Activated T-cell treated with anti-CD3 and anti-CD28 coated beads, Interleukin-2, amount 50 U/mL, for 1 hour (primary cell): ENCODE measurements at places on chromosomes 2 and 18.

GRCh38 chr2:17620841-17621240, 80.3 kb downstream of the VSNL1 start:
- no peak for DNase-seq

- no peak for DNase-seq
These were observed 184.2 kb downstream of the NEDD4L start for GRCh38 chr18:58228176-58228575.

DNA sequence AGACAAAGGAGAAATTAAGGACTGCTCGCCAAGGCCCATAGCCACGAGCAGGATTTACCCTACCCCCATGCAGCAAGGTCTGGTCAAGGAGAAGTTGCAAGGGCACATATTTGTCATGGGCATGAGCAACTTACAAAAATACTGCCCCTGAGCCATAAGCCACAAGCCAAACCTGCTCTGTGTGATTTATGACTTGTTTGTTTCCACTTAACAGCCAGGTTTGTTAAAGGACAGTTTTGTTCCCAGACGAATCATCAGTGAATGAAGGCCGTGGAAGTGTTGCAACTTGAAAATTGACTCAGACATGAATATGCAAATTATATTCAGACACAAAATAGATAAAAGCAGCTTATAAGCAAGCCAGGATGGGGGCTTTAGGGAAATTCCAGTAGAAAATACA, 31.3 kb upstream of the EVA1A start:
- no peak for DNase-seq

- DNase-seq: no peak
These were observed 16.2 kb upstream of the ZNF512 start for GRCh38 chr2:27566628-27567027.

DNA sequence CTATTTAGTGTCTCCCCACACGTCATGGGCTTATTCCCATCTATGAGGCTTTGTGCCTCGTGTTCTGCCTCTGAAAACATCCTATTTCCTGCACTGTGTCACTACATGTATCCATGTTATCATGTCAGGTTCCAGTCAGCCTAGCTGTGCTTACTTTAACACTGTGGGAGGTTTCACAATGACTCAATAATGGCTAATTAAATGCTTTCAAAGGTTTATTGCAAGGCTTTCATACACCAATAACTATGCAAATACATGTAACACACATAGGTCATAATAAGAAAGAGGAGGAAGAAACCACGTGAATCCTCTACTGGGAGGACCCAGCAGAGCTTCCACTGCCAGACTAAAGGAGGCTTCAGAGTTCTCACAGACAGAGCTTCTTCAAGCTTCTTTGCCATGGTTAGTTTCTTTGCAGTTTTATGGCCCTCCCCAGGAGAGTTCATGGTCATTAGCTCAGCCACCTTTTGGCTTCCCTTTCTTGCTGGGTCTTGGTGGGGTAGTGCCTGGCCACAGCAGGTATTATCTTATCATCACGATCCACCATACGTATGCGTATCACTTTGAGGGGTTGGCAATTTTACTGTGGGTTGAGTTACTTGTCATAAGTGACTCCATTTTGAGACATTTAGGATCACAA, 5.1 kb upstream of the COLEC12 start:
- DNase-seq: no peak

DNA sequence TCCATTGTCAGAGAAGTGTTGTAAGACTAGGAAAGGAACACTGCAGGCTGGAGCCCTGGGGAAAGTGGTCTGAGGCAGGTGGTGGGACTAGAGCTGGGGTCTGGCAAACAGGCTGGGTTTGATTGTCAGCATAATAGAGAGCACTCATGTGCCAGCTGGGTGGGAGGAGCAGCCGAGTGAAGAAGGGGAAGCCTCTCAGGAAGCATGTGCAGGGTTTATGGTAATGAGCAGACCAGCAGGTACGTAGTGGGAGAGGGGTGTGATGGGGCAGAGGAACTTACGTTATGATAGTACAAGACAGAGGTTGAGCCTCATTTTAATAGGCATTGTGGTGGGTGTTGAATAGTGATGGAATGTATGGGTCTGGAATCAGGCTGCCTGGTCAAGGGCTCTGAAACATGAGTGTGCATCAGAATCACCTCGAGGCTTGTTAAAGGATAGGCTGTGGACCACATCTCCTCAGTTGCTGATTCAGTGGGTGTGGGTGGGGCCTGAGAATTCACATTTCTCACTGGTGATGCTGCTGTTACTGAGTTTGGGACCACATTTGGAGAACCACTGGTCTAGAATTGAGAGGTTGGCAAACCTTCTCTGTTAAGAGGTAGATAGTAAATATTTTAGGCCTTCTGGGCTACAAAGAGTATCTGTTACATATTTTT, 1.7 kb upstream of the MGAT5 start:
- no peak for DNase-seq

DNA sequence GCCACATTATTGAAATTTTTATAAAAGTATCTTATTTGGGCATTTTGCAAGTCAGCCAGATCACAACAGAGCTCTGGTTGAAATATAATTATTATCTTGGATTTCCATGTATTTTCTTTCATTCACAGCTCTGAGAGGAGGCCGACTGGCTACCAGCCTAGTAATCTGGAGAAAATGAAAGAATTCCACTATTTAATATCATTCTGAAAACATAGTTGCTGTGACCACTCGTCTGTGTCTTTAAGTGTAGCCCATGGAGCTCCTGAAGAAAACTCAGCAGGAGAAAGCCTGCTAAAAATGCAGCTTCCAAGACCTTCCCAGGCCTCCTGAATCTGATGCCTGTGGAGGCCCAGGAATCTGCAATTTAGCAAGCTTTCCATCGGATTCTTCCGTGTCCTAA, 114.7 kb downstream of the SH3BP4 start:
- DNase-seq: no peak

DNA sequence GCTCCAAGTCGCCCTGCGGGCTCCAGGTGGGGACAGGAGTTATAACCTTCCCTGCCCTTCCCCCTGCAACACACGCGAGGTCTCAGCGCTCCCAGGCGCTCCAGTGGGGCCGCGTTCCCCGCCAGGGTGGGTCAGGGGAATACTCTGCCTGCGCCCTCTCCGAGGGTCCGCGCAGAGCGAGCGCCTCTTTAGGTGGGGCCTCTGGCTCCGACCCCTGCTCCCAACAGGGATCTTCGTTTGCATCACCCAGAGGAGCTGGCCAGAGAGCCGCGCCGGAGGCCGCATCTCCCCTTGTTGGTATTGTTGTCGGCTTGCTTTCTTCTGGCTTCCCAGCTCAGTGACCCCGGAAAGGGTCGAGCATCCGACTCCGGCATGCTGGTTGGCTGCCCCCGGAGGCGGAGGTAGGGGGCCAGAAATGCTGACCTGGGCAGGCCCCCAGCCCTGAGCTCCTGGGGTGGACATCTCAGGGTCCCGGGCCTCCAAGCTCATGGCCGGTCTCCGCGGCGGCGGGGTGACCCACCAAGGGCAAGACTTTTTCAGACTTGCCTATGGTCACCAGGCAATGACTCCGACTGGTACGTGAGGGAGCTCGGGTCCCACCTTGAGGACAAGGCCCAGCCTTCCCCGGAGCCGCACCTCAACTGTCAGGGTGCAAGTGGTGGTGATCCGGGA, 11.2 kb upstream of the EN1 start:
- DNase-seq: no peak

GRCh38 chr2:237563816-237564215, 2.6 kb upstream of the PRLH start:
- DNase-seq: no peak

- no peak for DNase-seq
These were observed 246.1 kb downstream of the TWIST2 start for GRCh38 chr2:239093952-239094351.

DNA sequence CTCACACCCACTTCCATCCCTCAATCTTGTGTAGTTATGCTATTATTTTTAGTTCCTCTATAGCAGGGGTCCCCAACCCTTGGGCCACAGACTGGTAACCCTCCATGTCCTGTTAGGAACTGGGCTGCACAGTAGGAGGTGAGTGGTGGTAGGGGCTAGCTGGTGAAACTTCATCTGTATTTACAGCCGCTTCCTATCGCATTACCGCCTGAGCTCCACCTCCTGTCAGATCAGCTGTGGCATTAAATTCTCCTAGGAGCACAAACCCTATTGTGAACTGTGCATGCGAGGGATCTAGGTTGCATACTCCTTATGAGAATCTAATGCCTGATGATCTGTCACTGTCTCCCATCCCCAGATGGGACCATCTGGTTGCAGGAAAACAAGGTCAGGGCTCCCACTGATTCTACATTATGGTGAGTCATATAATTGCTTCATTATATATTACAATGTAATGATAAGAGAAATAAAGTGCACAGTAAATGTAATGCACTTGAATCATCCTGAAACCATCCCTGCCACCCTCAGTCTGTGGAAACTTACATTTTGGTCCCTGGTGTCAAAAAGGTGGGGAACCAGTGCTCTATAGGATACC, 1.6 kb upstream of the RAB11FIP5 start:
- no peak for DNase-seq

GRCh38 chr2:14907014-14907612, 274.6 kb downstream of the LRATD1 start:
- DNase-seq: no peak

DNA sequence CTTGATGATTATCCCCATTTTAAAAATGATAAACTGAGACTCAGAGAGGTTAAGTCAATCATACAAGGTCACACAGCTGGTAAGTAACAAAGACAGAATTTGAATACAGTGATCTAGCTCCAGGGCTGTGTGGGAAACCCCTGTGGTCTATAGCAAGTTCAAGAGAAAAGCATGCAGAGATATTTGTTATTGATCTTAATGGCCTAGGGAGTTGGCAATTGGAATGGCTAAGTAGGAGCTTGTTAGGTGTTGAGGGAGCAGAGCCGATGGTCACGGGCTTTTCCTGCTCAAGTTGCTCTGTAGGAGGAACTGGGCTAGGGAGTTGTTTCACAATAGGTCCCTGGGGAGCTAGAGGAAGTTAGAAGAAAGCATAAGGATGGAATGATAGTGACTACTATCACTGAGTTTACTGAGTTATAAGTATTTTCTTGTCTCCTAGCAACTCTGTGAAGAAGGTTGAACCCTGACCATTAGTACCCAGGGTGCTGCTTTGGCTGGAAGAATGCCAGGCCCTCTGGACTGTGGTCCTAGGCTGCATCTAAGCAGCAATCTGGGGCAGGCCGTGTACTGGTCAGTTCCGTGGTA, 30.0 kb downstream of the RNF125 start:
- DNase-seq: no peak

- DNase-seq: no peak
These were observed 47.4 kb upstream of the RMDN2 start for GRCh38 chr2:37877457-37878315.

- no peak for DNase-seq
These were observed 17.7 kb upstream of the ATP6V1B1 start for GRCh38 chr2:70918016-70918415.

- no peak for DNase-seq
These were observed 11.2 kb downstream of the CTDP1 start for GRCh38 chr18:79690586-79691482.

DNA sequence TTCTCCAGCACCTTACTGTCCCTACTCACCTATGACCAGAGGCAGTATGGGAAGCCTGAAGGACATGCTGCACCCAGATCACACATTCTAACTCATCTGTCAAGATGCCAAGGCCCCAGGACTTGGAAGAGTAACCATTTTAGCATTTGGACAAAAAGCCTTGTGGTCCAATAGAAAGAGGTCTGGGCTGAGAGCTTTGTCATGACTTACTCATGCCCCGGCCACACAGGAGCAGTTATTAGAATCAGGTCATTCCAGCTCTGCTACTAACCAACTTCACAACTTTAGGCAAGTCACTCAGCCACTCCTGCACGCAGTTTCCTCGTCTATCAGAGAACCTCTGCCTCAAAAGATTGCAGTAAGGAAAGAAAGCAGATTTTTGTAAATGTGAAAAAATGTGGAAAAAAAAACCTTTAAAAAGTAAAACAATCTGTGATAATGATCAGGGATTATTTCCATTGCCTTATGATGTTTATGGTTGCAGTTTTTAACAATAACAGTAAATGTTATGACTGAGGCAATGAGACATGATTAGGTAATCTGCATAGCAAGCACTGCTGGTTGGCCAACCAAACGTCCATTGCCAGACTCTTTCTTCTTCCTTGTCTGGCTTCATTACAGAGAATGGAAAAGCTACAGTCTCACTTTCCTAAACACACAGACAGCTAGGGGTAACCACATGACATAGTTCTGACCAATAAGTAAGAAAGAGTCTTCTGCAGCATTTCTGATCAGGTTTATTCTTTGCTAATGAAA, 255.4 kb upstream of the CHAC2 start:
- DNase-seq: no peak

GRCh38 chr18:36355511-36355910, 58.0 kb downstream of the FHOD3 start:
- no peak for DNase-seq

DNA sequence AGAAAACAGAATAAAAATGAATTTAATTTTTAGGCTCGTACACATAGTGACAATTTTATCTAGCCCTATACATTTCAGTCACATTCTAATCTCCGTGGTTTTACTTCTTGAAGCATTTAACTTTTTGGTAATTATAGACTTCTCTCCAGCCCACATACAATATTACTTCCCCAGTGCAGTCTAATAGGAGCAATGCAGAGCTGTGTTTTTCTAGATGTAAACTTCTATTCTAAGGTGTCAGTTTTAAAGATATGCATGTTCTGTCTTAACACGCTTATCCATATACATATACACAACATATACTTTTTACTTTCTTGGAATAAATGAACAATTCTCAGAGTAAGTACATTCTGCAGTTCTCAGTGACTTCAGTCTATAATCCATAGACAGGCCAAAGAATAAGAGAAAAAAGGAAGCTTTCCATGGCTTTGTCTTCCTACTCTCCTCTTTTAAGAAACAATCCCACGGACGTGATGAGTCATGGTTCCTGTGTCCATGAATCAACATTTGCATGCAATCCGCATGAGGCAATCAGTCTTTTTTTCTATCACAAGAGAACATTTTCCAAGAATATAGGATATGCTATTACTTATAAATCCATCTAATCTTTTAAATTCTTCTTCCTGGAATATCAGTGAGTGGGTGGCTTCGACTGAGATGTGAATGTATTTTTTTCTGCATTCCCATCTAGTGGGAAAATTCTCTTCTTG, 42.8 kb downstream of the CCDC102B start:
- no peak for DNase-seq
